Left colon (tissue), 2 donors: ENCODE measurements at places on chromosomes 3 and 15.

- no peak for DNase-seq
These were observed 127.3 kb upstream of the MRPL3 start for GRCh38 chr3:131630097-131630496.

DNA sequence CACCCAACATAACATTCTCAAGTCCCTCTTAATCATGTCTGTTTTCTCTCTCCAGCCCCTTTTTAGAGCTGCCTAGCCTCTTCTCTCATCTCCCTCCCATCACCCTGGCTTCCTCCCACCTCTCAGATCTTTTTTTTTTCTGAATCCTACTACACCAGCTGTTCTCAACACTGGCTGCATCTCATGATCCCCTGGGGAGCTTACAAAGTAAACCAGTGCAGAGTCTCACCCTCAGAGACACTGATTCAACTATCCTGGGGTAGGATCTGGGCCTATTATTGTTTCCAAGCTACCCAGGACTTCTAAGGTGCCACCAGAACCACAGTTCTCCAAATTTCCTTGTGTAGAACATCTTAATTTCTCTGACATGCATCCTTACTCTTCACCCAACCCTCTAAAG lies 50.3 kb upstream of the ACAN start:
- no peak for DNase-seq

GRCh38 chr15:71364117-71364584 lies 248.9 kb downstream of the THSD4 start:
- no peak for DNase-seq

DNA sequence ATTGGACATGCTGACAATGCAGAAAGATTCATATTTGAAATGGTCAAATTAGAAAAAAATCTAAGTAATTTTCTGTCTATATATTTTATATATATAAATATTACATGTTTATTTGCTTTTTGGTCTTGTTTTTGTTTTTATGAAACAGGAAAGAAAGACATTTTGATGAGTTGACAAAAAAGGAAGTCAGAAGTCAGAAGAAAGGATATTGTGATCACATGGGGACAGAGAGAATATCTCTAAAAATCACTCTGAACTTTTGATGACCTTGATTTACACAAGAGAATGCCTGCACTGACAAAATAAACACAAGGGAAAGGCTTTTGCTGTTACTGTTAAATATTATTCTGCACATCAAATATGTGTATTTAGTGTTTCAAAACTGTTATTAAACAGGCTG lies 811.2 kb downstream of the SI start:
- DNase-seq = no peak

- DNase-seq = no peak
These were observed 14.5 kb upstream of the ABTB1 start for GRCh38 chr3:127658234-127658633.

- DNase-seq = no peak
These were observed 40.1 kb downstream of the ABI3BP start for GRCh38 chr3:100953103-100953502.

DNA sequence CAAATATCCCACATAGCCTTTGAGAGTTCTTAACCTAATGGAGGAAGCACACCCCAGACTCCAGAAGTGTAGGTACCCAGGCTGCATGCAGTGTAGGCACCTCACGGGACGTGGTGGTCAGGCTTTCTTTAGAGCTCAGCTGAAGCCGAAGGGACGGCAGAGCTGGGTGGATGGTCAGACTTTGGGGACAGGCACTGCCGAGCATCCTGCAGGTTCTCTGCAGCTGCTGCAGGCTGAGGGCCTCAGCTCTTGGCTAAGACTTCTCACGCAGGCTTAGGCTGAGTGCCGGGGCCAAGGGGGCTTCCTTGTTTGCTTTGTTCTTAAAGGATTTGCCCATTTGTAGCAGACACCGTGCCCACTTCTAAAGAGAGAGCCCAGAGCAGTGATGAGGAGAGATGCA lies 177.0 kb downstream of the RAB11A start:
- DNase-seq = no peak

DNA sequence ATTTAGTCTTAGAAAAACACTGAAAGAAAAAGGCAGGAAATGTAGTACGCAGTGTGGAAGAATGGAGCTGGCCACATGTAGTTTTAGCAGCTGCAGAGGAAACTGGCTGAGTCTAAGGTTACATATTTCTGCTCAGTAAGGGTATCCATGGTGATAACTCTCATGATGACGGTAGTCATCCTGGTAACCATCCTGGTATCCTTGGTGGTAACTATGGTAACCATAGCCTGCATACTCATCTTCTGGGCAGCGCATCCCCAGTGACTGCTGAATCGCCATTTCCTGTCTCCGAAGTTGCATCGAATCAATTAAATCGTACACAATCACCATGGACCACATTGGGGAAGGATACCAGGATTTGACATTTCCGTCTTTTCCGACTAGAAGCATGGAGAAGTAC lies 35.7 kb downstream of the CCDC80 start:
- DNase-seq = no peak

DNA sequence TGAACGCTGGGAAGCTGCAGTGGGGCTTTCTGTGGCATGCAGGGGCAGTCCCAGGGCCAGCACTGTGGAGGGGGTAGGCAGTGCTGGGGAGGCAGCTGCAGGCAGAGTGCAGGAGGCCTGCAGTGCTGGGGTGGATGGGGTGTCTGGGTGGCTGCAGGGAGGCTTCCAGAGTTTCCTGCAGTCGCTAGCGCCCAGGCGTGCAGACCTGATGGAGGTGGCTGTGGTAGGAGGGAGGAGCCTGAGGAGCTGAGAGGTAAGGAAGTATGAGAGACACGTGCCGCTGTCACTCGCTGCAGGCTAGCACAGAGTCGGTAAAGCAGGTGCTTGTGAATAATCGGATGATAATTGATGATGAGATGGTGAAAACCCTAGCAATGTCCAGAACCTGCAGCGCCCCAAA lies 16.3 kb downstream of the SYNM start:
- no peak for DNase-seq

DNA sequence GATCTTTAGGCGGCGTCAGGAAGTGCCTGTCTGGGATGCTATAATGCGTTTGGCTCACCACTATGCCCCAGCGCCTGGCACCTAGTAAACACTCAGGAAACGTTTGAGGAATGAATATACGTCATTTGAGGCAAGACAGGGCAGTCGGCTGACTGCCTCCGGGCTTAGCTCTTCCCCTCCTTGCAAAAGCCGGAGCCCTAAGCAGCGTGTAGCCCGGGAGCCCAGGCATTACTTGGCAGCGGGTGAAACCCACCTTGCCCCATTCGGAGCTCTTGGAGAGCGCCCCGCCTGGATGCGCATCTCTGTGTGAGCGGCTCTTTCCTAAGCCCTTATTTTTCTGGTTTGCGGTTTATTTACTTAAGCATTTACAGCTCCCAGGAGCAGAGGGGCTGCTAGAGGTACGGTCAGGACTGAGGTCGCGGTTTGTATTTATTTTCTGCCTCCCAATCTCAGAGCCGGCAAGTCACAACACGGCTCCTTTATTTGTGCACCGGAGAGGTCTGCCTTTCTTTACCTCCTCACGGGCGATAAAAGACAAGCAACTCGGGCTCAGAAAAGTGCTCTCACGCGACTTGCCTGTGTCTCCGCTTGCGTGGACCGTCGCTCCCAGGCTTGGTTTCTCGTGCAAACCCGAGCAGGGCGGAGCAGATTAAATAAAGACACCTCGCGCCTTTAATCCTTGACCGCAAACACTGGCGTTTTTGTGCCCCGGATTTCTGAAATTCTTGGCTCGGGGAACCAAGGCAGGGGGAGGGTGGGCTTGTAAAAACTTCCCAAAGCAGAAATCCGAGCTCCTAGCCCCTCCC lies 737 bp upstream of the ITPR1 start:
- DNase-seq = peak; percentile 70
